ENCODE measurements at places on chromosomes 13 and 19.

DNA sequence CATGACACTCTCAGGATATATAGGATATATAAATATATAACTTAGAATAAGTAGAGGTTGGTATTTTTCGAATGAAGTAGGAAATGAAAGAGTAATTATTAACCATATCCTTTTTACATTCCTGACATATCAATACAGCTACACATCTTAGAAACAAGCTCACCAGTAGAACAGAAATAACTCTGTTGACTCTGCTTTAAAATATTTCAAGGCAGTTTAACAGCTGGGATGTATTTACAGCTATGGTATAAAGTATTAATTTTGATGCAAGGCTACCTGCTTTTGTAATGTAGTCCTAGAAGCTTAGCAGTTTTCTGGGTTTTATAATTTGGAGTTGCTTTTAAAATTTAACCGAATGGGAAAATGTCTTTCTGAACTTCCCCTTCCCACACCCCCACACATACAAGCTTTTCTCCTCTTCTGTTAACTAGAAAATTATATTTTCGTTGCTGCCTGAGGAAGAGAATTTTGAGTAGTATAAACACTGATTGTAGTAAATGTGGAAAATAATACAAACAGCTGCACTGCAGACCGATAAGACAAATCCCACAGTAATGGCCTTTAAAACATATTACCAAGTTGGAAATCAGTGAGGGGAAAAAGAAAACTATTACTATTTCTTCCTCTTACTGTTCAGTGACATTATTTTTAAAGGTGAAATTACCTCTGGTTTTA is 147.7 kb downstream of the GGACT start:
- no peak for DNase-seq

GRCh38 chr13:57996717-57997116 is 365.2 kb downstream of the PCDH17 start:
- DNase-seq, result no peak

DNA sequence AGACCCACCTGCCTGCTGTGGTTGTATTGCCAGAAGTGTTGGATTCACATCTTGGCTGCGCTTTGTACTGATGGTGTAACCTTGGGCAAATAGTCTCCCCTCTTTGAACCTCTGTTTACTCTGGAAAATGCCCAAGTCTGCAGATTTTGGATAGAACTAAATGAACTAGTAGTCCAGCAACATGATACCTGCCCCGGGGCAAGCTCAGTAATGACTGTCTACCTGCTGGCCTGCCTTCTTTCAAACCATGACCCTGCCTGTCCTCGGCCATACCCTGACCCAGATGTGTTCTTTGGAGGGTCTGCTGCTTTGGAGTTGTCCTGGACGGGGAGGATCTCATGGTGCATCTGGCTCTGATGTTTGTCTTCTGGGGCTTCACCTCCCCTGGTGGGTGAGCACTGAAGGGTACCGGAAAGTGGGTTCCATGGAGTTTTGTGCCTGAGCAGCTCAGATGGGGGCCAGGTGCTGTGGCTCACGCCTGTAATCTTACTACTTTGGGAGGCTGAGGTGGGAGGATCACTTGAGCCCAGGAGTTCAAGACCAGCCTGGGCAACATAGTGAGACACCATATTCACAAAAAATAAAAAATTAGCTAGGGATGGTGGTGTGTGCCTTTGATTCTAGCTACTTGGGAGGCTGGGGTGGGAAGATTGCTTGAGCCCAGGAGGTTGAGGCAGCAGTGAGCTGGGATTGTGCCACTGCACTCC is 59.5 kb downstream of the TNFRSF19 start:
- DNase-seq, result no peak

- DNase-seq, result no peak
Observed at GRCh38 chr13:87393358-87393757, 277.8 kb upstream of the SLITRK5 start.

- no peak for DNase-seq
Observed at GRCh38 chr13:40061466-40062450, 406.3 kb downstream of the COG6 start.

- DNase-seq, result no peak
Observed at GRCh38 chr13:99228737-99229691, 28.4 kb downstream of the UBAC2 start.

GRCh38 chr19:45331411-45331810 is 8.7 kb upstream of the CKM start:
- DNase-seq, result no peak

- DNase-seq, result no peak
Observed at GRCh38 chr13:113919761-113920559, 53.9 kb downstream of the C13orf46 start.

DNA sequence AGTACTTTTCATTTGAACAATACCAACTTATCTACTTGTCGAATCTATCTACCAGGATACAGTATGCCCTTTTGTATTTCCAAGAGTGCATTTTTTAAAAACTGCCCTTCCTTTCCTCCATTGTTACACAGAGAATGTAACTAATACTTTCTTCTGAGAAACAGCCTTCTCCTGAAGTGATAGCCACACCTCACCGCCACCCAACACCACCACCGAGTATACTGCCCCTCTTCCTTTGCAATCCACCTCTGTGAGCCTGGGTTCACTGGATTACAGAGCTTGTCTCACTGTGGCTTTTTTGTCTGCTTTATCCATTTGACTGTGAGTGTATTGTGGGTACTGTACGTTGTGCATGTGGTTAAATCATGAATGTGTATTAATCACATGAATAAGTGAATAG is 305.4 kb downstream of the KLF12 start:
- DNase-seq, result no peak

DNA sequence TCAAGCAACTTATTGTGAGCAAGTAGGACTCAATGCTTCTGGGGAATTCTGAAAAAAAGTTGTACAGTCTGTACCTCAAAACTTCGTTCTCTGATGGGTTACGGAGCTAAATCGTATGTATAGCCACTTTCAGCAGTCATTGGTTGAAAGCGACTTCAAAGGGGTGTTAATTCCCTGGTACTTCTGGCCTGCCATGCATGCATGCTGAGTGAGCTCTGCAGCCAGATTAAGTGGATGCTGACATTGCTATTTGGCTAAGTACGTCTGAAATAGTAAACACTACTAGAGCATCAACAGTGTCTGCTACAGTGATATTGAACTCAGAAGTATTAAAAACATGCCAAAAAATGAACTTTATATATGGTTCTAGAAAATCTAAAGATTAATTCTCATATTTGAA is 1183.1 kb upstream of the PCDH20 start:
- no peak for DNase-seq

DNA sequence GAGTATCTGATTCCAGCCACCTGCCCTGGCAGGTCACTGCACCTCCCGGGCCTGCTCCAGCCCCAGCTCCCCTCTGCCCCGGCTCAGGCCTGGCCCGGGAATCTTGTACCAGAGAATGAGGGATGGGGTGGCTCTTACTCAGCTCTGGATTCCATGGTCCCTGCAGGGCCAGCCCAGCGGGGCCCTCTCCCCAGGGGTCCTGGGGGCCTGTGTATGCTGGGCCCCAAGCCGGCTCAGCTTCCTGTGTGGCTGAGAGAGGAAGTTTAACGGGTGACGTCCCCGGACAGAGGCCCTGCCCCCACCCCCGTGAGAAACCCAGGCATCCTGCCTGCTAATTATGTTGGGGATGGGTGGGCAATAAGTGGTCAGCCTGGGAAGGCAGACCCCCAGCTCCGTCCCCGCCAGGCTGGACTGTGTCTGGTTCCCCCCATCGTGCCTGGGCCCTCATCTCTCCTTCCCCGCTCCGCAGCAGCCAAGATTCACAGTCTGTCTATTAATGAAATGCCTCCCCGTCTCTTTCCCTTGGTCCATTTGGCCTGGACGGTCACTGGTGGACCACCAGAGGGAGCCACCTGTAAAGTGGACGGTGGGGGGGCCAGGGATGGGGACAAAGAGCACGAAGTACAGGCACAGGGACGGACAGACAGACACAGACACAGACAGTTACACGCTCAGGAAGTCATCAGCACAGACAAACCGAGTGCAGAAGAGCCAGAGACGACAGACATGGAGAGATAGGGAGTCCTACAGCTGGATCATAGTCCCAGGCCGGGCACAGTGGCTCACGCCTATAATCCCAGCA is at the start of gene DENND1C:
TSS of gene DENND1C (minus strand) at position 247 of the 802 bp plus-strand sequence. CDS start at position 155, 92 bp downstream.
- peak; percentile 37 for DNase-seq

DNA sequence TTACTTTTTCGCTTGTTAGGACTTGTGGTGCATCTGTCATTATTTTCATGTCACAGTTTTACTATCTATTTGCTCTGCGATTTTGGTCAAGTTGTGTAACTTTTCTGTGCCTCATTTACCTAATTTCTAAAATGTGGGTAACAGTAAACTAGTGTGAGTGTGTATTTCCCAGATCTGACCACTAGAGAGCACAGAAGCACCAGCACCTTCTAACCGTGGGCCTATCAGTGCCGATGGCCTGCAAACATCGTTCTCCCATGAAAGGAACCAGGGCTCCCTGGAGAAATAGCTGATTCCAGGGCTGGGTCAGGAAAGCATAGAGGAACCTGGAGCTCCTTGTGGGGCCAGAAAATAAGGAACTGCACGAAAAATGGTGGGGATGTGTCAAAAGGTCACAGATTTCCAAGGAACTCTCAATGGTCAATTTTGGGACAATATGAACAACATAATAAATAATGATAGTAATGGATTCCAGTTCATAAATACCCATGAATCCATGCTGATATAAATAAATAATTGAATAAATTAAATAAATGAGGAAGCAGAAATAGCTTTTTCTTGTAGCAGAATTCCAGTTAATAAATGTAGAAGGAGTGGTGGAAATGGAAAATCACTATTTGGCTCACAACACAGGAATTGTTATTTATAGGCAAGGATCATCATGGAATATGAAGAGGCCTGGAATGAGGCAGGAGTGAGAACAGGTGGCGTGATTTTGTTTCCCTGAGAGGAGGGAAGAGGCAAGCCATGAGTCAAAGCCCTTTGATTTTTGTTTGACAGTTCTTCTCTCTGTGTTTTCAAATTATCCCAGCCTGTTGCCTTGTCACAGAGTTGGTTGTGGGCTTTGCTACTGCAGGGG is 31.1 kb downstream of the CEACAM8 start:
- no peak for DNase-seq

DNA sequence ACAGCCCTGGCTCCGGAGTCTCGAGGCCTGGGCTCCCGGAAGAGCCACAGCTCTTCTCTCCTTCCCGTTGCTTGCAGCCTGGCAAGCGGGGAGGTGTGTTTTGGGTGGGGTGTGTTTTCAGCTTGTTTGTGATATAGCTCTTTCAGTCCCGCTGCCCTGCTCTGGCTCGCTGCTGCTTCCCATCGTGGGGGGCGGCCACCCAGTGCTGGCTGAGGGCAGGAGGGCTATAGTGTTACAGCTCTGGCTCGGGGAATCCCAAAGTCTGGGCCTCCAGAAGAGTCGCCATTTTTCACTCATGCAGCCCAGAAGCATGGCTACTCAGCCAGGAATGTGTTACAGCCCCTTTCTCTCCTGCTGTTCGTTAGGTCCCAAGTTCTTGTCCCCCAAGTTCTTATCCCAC is 2.2 kb upstream of the ZNF256 start:
- DNase-seq, result no peak

DNA sequence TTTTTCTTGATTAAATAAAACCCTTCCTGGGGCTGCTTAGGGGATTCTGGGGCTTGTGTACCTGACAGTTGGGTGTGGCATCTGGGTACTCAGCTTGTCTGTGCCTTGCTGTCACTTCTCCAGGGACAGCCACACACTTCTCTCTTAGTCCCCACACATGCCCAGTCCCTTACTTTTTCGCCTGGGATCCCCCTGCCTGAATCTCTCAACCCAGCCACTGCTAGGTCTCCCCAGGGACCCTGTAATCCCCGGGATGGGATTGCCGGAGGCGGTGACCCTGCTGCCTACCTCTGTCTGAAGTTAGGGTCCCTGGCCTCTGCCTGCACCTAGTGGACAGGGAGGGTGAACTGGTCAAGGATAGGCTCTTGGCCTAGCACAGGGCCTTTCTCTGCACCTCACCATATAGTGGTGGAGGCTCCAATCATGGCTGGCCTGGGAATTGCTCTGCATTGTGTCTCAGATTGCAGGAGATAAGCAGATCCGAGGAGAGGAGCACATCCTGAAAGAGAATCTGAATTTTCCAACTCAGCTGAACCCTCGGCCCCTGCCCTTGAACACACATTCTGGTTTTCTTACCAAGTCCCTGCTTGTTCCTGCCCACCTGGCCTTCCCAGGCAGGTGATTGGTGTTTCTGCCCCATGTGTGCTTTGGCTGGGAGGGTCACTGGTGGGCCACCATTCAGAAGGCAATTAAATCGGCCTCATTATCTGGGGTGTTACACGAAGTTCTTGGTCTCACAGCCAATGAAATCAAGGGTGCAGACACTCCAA is 8.7 kb upstream of the ZNF492 start:
- no peak for DNase-seq

- DNase-seq, result peak; percentile 74
Observed at GRCh38 chr19:664913-665443, 2.0 kb upstream of the RNF126 start.

GRCh38 chr13:80988391-80989151 is 647.6 kb upstream of the SPRY2 start:
- DNase-seq, result no peak

DNA sequence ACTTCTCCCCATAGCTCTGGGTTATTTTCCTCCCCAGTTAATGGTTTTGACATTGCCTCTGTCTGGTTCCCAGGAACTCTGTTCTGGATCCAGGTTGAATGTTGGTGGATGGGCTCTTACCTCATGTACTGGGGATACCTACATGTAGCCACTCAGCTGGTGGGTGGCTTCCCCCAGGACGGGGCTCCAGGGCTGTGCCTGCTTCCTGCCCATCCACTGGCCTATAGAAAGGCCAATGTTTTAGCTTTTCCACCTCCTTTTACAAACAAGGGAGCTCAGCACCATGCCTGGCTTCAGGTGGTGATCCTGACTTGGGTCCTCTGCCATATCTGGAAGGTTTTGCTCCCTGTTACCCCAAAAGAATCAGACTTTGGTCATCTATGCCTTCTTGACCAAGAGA is 120.2 kb downstream of the AKAP11 start:
- DNase-seq, result no peak

DNA sequence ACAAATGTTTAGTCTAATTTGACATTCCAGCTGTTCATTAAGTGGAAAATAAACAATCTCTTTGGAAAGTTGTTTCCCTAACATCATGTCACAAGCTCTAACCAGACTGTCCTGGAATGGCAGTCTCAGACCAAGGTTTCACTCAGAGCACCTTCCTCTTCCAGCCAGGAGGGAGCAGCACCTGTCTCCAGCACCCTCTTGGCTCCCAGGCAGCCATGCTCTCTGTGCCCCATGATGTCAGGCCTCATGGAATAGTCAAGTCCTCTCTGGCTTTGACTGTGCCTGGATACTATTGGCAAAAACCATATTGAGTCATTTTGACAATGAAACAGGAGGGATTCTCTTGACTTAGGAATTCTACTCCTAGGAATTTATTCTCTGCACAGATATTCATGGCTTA is 171.4 kb downstream of the OXGR1 start:
- no peak for DNase-seq

DNA sequence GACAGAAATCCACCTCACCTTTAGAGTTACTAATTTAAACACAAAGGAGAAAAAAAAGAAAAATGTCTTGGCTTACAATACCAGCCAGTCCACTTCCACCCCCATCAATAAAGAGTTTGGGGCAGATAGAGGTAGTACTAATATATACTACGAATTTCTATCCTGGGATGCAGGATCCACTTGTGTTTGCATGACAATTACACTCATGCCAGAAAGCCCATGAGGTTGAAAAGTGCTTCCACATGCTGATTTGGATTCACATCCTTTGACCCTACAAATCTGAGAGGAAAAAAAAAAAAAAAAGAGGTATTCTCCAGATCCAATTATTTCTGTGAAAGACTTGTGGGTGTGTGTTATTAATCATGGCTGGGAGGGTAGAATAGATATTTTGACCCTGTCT is 335.2 kb downstream of the SLITRK1 start:
- no peak for DNase-seq

GRCh38 chr13:94330552-94331071 is 148.9 kb downstream of the DCT start:
- no peak for DNase-seq

GRCh38 chr19:14467816-14468215 is 7.3 kb downstream of the PTGER1 start:
- DNase-seq, result no peak
